ENCODE measurements at places on chromosomes 5 and 9. TPM values are rescaled to one million over a fixed set of nuclear protein-coding genes. Genes with fewer than 3 reads are reported as not detected.

The CCL28 gene
- 6.3 TPM for total RNA-seq

The SLCO6A1 gene
- total RNA-seq = not detected

The KIF27 gene
- 3.4 TPM for total RNA-seq

The FOXD4L4 gene
- not detected for total RNA-seq

The SLC4A9 gene
- not detected for total RNA-seq

The NUTM2F gene
- total RNA-seq = 0.40 TPM

The CYLC2 gene
- not detected for total RNA-seq

The SUSD3 gene
- total RNA-seq = 471 TPM

The FSD1L gene
- 1.6 TPM for total RNA-seq

The RAPGEF1 gene
- 28.6 TPM for total RNA-seq

DNA sequence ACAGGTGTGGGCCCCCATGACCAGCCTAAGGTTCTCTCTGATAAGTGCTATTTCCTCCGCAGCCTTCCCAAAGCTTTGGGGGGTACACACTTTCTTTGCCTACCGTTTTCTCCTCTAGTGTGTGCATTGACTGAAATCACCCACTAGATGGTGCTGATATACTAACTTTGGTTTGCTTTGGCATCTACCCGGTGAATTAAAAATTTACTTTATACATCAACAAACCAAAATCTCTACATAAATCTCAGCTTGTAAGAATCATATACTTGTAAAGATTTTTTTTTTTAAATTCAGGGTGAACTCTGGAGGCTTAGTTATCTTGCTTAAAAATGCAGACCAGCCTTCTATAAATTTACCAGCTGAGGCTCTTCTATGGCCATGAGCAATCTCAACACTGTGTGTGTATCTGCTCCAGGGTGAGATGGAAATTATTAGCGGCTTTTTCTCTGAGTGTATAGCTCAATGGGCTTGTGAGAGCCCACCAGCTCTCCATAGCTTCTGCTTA lies 475.7 kb upstream of the TNC start:
- DNase-seq = peak; percentile 8

DNA sequence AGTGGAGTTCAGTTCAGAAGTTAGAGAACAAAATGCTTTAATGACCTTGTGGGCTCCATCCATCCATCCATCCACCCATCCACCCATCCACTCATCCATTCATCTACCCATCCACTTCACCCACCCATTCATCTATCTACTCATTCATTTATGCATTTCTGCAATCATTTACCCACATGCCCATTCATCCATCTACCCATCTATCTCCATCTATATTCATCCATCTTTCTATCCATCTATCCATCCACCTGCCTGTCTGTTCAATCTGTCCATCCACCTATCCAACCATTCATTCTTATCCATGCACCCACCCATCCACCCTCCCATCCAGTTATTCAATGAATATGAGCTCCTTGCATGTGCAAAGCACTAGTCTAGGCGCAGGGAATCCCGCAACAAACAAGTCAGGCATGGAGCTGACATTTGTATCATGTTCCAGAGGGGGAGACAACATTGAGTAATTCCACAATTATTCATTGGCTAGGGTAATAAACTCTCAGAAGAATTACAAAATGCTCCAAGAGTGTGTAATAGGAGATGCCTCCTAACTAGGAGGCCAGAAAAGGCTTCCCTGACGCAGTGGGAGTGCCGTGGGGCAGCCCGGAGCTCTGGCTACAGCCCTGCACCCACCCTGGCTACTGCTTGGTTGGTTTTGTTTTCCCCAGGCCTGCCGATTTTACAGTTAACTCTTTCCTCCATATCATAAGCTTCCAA lies 211.2 kb downstream of the NXNL2 start:
- DNase-seq = no peak

DNA sequence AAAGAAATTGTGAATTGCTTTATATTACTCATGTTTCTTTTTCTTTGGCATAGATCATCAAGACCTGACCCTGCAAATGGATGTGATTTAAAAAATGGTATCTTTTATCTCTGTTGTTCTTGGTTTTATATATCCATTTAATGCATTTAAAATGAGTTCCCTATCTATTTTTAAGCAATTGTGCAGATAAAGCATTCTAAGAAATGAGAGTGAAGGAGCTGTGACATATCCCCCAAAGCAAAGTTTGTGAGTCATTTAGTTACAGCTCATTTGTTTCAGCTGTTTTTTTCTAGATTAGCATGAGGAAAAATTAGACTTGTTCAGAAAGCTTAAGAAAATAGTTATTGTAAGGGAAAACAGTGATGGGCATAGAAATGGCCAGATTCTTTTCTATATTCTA lies 7.6 kb upstream of the ELOVL7 start:
- DNase-seq = no peak

DNA sequence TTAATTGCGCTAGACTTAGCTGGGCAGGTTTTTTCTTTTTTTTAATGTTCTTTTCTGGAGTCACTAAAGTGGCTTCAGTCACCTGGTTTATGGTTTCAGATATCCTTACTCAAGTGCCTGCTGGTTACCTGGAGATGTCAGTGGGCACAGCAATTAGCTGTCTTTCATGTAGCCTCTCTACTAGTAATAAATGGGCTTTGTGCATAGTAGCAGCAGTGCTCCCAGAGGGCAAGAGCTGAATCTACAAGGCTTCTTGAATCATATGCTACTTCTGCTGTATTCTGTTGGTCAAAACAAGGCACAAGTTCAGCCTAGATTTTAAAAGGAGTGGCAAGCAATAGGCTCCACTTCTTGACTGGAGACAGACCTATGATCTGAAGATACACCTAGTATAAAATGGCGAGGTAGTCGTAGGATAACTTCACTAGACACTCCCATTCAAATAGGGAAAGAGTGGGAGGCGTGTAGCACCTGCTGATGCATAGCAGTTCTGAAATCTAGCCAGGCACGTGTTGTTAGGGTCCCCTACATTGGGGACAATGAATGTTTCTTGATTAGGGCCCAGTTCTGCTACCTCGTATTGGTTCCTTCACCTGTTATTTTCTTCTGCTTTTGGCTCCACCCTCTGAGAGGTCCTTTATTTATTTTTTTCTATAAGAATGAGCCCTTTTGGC lies 7.0 kb downstream of the SCAMP1 start:
- DNase-seq = no peak

GRCh38 chr9:115606838-115607237 lies 488.9 kb upstream of the TNC start:
- no peak for DNase-seq

DNA sequence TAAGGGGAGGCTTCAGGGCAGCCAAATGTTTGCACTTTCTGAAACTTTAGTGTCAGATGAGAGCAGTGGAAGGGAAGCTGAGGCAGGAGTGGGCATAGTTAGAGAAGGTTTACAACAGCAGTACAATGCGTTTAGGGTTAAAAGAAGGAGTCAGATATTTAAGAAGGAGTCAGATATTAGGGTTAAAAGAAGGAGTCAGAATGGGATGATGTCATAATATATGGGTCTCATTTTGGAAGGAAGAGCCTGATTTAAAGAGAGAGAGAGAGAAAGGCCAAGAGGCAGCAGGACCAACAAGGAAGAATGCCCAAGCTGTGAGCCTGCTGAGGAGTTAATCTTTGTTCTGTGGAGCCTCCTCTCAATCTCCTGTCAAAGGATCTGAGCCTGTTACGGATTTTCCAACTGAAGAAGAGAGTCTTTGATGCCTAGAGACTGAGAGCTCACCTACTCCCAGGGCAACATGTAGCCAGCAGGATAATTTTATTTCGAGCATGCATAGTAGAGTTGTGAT lies 9.5 kb downstream of the ISL1 start:
- no peak for DNase-seq

- no peak for DNase-seq
Measured at GRCh38 chr5:122316656-122317055, 4.6 kb downstream of the SNCAIP start.

DNA sequence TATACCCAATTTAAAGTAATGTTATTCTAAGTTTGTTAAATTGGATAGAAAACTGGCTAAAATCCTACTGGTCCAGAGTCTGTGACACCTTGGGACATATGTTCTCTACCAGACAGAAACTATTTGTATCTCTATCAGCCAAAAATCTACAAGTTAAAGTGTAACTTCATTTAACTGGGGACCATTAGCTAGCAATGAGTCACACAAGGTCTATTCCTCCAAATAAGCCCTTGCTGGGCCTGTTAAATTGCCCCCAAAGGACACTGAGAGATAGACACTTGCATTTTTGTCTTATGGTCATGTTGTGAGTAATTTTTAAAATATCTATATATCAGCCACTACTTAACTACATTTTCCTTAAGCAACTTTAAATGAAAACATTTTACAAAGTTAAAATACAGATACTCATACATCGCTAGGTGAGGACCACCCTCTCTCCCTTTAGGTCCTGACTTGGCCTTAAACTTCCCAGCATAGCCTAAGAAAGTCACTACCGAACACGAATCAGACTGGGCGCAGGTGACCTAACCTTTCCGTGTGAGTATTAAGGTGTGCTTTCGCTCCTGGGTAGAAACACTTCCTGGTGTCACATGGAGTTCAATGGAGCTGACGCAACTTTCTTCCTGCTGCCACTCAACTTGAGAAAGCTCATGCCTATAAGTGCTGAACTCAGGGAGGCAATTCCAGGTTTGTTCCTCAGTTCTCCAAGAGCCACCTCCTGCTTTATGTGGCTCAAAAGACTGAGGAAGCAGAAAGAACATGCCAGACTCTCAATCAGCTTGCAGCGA lies 249.1 kb downstream of the DIRAS2 start:
- no peak for DNase-seq

- DNase-seq = no peak
Measured at GRCh38 chr9:98777618-98778017, 18.7 kb downstream of the ANKS6 start.

GRCh38 chr5:61966296-61966955 lies 339.6 kb upstream of the KIF2A start:
- DNase-seq = no peak

GRCh38 chr5:154313360-154314017 lies 123.0 kb downstream of the GALNT10 start:
- DNase-seq = no peak

DNA sequence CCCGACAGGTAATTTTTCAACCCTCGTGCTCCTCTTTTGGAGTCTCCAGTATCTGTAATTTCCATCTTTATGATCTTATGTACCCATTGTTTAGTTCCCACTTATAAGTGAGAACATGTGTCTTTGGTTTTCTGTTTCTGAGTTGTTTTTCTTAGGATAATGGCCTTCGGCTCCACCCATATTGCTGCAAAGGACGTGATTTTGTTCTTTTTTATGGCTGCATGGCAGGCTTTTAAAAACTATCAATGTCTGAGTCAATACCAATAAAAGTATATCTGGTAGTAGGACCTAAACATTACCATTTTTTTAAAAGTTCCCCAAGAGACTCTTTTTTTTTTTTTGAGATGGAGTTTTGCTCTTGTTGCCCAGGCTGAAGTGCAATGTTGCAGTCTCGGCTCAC lies 3.9 kb upstream of the SLC26A2 start:
- no peak for DNase-seq

- peak; percentile 5 for DNase-seq
Measured at GRCh38 chr5:57298985-57299491, 125.2 kb downstream of the GPBP1 start.

GRCh38 chr5:6236170-6236793 lies 142.1 kb downstream of the MED10 start:
- no peak for DNase-seq

DNA sequence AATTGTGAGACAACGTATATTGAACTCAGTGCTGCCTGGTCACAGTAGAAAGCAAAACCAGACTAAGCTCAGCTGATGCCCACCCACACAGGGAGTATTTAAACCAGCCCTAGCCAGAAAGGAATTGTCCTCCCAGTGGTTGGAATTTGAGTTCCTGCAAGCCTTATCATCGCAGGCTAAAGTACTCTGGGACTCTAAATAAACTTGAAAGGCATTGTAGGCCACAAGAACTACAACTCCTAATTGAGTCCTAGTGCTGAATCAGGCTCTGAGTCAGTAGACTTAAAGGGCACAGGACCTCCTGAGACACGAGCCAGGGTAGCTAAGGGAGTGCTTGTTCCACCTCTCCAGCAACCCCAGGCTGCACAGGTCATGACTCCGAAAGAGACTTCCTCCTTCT lies 171.4 kb downstream of the MCTP1 start:
- no peak for DNase-seq

DNA sequence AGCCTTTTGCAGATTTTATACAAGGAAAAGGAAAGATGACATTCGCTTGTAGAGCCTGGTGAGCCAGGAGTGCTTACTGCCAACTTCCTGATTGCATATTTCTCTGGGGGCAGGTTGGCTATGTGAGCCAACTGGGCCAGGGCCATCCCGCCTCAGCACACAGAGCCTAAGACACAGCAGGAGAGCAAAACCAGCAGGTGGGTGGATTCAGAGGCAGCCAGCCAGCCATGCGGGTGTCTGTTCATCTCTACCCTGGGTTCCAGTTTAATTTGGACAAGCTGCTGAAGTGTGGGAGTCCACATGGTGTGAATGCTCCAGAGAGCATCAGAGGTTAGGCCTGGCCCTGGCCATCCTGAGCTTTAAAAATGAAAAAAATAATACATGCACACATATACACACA lies 291.4 kb downstream of the ARHGEF28 start:
- peak; percentile 63 for DNase-seq

DNA sequence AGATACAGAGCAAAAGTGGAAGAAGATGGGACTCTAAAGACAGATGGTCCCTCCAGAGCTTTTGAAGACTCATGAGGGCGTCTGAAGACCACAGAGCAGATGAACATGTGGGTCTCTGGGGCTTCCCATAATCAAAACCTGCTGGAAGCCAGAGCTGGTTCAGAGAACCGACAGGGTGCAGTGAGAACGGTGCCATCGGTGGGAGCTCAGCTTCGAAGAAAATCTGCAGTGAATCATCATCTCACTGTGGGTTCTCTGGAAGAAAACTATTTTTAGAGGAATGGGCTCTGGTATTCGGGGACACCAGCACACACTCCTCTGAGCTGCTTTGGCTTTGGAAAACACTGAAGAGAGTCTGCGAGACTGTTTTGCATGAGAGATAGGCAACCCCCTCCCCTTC lies 222.4 kb upstream of the PANK3 start:
- no peak for DNase-seq

Data from prostate gland (tissue), 2 donors.